ENCODE measurements at places on chromosomes 11 and 22.

DNA sequence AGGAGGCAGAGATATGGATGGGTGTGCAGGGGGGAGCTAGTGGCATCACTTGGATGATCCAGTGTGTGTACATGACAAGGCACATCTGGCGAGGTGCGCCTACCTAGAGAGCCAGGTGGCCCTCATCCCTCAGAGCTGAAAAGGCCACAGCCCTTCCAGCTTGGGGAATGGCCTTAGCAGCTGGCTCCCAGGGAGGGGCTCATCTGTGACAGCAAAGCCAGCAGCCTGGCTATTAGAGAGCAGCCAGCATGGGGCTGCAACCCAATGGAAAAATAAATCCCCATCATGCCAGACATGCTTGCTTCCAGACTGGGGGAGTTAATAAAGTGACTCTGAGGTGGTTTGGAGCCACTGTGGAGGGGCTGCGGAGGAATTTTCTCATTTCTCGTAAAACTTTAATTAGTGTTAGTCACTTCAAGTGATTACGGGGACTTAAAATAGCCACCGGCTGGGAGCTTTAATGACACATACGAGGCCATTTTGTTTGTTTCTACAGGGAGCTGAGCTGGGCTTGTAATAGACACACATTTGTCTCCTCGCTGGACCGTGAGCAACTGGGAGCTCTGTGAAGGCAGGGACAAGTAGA is 111.2 kb upstream of the ALX4 start:
- no peak for DNase-seq

GRCh38 chr22:38798496-38798895 is 4.6 kb upstream of the DNAL4 start:
- no peak for DNase-seq

DNA sequence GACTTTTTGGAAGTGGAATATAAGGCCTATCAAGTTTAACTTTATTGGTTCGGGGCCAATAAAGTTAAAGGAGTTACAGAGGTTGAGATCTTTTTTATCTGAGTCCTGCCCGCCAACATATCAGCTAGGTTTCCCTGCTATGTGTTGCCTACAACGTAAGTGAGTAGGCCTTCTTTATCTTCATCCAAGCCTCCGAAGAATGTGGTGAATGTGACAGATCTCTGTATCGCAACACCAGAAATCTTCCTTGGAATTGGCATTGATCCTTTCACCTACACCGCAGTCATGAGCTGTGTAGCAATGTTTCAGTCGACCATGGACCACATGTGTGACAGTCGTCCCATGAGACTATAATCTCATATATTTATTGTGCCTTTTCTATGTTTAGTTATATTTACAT is 37.3 kb upstream of the CADM1 start:
- DNase-seq, result no peak

DNA sequence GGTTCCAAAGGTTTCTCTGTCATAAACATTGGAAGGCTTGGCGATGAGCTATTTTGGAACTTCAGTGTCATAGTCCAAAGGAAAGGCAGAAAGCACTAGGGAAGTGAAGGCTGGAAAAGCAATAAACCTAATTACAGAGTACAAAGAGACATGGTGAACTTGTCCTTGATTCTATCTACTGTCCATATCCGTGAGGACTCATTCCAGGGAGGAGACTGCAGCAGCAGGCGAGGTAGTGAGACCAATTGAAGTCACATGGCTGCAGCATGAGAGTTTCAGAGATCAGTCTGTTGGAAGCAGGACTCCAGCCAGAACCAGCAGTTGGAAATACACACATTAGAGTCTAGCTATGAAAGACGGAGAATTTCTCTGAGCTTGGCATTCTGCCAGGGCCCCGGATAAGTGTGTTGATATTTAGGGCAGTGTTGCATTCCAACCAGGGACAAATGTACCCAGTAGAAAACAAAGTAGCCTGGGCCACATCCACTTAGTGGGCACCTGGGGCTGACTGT is 54.1 kb upstream of the ARHGAP42 start:
- DNase-seq, result no peak

DNA sequence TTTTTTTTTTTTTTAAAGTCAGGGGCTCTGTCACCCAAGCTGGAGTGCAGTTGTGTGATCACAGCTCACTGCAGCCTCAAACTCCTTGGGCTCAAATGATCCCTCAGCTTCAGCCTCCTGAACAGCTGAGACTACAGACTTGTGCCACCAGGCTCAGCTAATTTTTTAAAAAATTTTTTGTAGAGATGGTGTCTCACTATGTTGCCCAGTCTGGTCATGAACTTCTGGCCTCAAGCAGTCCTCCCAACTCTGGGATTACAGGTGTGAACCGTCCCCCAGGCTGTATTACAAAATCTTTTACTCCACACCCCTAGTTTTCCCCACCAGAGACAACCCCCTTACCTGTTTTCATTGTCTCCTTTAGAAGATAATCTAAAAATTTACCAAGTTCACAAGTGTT is 1.9 kb downstream of the CCDC117 start:
- no peak for DNase-seq

GRCh38 chr11:26608507-26609146 is 36.6 kb upstream of the MUC15 start:
- DNase-seq, result no peak

- no peak for DNase-seq
These were observed 25.8 kb downstream of the TANGO2 start for GRCh38 chr22:20046730-20047129.

GRCh38 chr11:19320827-19321226 is 80.1 kb upstream of the E2F8 start:
- DNase-seq, result no peak

- DNase-seq, result peak; percentile 46
These were observed 145.8 kb upstream of the ARHGAP20 start for GRCh38 chr11:110857892-110858546.

DNA sequence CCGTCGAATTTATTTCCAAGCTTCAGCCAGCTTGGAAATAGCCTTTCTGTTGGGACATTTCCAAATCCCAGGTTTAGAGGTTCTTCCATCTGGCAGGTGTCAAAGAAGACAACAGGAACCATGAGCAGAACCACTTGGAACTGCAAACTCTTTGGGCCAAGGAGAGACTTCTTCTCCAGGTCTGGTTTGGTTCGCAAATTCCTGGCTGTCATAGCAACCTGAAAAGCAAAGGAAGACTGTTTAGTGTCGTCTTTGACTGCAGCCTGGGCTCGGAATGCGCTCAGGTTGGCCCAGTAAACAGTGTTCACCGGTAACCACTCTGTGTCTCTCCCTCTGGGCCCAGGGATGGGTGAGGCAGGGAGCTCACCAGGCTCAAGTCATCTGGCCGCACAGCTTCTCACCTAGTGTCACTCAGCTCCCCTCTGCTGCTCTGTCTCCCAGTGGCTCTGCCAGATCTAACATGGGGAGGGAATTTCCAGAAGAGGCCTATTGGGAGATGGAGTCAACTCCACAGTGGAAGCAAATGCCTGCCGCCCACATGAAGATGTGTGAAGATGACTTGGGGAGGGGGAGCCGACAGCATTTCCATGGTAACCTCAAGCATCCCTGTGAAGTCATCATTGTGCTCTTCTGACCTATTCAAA is 11.9 kb upstream of the CLMP start:
- DNase-seq, result no peak

- peak; percentile 49 for DNase-seq
These were observed 519 bp downstream of the ARRB1 start for GRCh38 chr11:75350743-75351540.

- DNase-seq, result no peak
These were observed 101.6 kb downstream of the CCDC81 start for GRCh38 chr11:86476109-86476861.

GRCh38 chr11:10590218-10590915 is 21.9 kb upstream of the LYVE1 start:
- peak; percentile 26 for DNase-seq

DNA sequence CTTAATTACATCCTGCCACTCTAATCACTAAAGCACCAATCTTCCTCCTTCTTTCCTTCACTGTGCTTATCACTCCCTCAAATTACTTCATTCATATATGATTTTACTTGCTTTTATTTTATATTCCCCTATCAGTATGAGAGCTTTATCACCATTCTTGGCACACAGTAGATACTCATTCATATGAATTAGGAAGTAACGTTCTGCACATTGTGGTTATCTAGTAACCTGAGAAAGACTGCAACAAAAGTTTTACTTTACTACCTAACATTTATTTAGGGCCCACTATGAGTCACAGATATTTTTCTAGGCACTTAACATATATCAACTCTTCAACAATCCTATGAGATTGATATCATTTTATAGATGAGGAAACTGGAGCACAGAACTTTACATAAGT is 1559.9 kb upstream of the TENM4 start:
- DNase-seq, result no peak

DNA sequence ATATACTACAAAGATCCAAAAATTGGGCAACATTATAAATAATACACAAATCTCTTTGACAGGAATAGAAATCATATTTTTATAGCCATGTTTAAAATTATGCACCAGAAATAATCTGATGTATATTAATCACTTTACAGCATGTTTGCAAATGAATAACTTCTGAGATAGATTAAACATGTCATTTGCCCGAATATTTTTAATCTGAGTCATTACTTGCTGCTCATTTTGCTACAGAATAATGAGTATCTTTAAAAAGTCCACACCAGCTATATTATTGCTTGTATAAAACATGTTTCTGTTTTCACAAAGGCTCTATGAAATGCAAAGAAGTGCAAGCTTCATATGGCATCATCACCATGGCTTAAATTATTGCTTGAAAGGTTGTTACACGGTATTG is 336.8 kb downstream of the GUCY1A2 start:
- no peak for DNase-seq

DNA sequence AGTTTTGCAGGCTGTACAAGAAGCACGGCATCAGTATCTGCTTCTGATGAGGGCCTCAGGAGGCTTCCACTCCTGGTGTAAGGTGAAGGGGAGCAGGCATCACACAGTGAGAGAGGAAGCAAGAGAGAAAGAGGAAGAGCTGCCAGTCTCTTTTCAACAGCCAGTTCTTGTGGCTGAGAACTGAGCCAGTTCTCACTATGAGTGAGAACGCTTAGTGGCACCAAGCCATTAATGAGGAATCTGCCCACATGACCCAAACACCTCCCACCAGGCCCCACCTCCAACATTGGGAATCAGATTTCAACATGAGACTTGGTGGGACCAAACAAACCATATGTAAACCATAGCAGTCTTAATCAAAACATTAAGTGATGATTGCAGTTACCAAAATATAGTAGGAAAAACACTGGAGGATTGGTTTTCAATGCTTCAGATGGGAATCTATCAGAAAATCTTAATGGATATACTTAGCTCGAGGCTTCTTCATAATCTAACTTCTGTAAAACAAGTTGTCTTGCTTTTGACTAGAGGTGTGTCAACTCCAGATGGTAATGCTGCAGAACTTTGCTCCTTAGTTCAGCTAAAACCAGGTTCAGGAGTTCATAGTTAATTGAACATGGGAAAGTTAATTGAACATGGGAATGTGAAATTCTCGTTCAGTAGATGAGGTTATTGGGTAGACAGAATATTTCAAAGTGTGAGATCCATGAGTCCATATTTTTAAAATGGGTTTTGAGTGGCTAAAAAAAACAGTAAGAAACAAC is 12.2 kb downstream of the FAR1 start:
- no peak for DNase-seq

GRCh38 chr11:116797816-116798215 is 6.1 kb upstream of the APOA5 start:
- DNase-seq, result no peak

GRCh38 chr11:86620891-86621521 is 51.4 kb downstream of the ME3 start:
- peak; percentile 46 for DNase-seq

GRCh38 chr22:29457730-29458129 is 19.3 kb downstream of the RFPL1 start:
- peak; percentile 54 for DNase-seq

DNA sequence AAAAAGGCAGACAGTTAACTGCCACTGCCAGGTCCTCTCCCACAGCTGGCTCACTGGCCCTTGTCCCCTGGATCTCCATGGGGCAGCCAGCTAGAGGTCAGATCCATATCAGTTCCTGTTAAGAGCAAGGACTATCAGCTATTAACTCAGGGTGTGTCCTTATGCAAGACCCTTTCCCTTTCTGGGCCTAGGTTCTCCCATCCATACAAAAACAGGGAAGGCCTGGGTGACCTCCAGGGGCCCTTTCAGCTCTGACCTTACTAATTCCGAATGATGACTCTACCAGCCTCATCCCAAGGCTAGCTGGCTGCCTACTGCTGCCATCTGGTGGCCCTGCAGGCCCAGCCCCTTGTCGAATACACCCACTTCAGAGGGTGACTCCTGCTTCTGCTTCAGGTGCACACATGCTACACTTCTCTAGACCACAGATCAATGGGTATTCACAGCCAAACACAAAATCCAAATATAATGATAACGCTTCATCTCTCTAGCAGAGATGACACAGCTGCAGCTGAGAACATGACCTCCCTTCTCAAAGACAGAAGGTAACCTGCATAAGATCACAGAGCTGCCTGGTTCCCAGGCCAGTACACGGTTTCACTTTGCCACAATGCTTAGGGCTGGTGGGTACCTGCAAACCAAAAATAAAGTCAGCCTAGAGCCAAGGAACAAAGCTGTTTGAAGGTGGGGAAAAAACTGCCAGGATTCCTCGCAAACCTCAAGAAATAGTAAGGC is 34.1 kb downstream of the SERGEF start:
- peak; percentile 80 for DNase-seq

DNA sequence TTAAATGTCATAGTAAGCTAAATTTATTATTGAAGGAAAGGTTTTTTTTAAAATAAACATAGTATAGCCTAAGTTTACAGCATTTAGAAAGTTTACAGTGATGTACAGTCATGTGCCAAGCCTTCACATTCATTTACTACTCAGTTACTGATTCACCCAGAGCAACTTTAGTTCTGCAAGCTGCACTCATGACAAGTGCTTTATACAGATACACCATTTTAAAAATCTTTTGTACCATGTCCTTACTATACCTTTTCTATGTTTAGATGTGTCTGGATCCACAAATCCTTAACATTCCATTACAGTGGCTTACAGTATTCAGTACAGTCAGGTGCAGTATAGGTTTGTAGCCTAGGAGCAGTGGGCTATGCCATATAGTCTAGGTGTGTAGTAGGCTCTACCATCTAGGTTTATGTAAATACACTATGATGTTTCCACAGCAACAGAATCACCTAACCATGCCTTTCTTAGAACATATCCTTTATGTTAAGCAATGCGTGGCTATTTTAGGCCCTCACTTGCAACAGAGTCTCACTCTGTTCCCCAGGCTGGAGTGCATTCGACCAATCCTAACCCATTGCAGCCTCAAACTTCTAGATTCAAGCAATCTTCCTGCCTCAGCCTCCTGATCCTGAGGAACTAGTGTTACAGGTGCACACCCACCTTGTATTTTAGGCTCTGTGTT is 79.5 kb upstream of the SLC25A18 start:
- no peak for DNase-seq

DNA sequence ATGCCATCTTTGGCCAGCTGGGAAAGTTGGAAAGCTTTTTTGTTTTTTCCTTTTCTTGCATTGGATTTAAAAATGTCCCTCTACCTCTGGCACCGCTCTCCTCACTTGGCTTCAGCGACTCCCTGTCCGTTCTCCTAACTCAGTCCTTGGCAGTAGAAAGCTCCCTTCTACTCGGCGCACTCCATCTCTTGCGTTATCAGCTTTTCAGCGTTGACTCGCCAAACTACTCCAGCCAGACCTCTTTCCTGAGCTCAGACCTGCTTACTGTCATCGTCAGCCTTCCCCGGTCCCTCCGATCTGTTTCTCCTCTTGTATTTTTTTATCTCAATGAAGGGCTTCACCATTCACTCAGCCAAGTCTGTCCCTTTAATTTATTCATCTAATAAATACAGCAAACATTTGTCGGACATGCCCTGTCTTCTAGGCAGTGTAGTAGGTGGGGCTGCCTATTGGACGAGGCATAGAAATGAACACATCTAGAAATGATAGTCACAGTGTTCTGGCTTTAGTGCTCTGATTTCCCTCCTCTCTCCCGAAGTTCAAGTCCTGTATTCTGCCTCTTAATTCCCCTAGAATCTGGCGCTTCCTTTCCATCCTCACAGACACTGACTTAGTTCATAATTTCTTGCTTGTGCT is 839 bp downstream of the CEP164 start:
- peak; percentile 58 for DNase-seq
